Fibroblast of mammary gland (primary cell): ENCODE measurements at places on chromosomes 13 and 19.
A peak's percentile ranks its signal among the peaks of the same experiment; 100 is the strongest.

DNA sequence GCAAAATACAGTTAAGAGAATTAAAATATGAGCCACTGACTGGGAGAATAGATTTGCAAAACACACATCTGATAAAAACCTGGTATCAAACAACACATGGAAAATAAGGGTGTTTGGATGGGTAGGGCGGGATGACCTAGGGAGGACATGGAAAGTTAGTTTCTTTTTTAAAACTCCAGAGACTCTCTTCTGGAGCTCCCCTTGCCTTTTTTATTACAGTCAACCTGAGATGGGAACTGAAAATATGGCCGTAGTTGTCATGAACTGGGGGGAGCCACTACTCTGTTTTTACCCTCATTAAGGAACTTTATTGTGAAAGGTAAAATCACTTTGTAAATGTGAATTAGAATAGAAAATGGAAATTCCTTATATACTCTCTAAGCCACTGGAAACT, 113.0 kb downstream of the ATP11A start:
- DNase-seq, result no peak

- peak; percentile 54 for DNase-seq
Observed at GRCh38 chr19:18915639-18916038, 3.5 kb downstream of the COPE start.

- DNase-seq, result peak; percentile 35
Observed at GRCh38 chr19:49533551-49534488, 6.0 kb downstream of the RCN3 start.

DNA sequence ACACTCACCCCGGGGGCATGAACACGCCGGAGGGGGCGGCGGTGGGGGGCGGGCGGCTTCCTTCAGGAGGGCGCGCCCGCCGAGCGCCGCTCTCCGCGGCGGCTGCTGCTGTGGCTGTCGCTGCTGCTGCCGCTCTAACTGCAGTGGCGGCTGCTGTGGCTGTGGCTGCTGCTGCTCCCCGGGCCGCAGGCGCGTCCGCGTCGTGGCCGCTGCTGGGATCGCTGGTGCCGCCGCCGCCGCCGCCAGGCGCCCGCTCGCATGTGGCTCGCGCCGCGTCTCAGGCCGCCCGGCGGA, at the start of gene BBC3:
Gene BBC3, minus strand, starts transcription at position 279 of the 294 bp plus-strand sequence. CDS start 2,768 bp downstream, outside the sequence.
- DNase-seq, result no peak

DNA sequence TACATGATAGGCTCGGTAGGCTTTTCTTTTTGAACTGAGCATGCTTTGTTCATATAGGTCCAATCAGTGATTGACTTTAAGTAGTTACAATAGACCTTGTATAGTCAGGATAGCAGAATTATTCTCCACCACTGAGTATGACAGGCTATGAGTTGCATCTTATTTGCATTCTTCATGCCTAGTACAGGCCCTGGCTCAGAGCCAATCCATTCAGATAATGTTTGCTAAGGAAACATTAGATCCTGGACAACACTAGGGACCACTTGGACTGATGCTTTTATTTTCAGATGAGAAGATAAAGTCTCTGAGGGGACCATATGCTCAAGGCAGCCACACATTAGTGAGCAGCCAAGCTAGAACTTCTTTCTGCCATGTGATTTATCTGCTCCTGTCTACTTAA, 133.9 kb downstream of the KL start:
- DNase-seq, result peak; percentile 46

GRCh38 chr13:23612182-23612581, 42.0 kb downstream of the TNFRSF19 start:
- DNase-seq, result no peak

DNA sequence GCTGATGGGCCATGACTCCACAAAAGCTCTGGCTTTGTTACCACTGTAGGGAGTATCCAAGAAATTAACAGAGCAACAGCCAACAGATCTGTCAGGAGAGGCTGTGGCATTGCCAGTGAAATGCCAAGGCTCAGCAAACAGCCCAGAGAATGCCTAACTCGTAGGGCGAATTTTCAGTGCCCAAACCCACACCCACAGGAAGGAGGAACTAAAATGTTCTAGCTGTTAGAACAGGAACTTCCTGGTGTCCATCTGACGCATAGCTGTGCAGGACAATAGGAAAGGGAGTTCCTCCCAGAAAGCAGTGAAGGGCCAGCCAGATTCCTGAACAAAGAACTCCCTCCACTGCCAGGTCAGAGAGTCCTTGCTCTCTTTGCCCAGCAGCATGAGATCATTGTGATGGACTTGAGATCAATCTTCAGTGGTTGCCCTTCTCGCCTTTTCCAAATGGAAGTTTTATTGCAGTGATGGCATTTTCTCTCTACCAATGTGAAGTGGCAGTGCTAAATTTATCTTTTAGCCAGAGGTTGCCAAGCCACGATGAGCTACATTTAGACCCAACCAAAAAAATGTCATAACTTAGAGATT, 224.2 kb upstream of the STARD13 start:
- peak; percentile 62 for DNase-seq

- DNase-seq, result no peak
Observed at GRCh38 chr19:50822661-50823208, 852 bp downstream of the KLK1 start.
